ENCODE measurements at places on chromosomes 16 and 17. TPM values are rescaled to one million over a fixed set of nuclear protein-coding genes. Genes with fewer than 3 reads are reported as not detected.

The CFAP52 gene
- not detected for total RNA-seq

The HOXB7 gene
- total RNA-seq = 8.0 TPM

The OTOA gene
- 0.32 TPM for total RNA-seq

The FAM20A gene
- total RNA-seq = 29.9 TPM

The MLKL gene
- total RNA-seq = 14.4 TPM

The MYH8 gene
- not detected for total RNA-seq

The KCNJ12 gene
- 6.9 TPM for total RNA-seq

The INCA1 gene
- total RNA-seq = 1.3 TPM

The GGT6 gene
- not detected for total RNA-seq

The ATP2A1 gene
- total RNA-seq = 1.3 TPM

The ITGAD gene
- not detected for total RNA-seq

The CASKIN2 gene
- total RNA-seq = 51.1 TPM

The CACNA1H gene
- total RNA-seq = 67.3 TPM

The SARM1 gene
- 16.1 TPM for total RNA-seq

The CES5A gene
- total RNA-seq = not detected

The CHST6 gene
- total RNA-seq = 0.86 TPM

The ADAM11 gene
- total RNA-seq = 0.42 TPM

The KRTAP9-8 gene
- not detected for total RNA-seq

The SNAI3 gene
- total RNA-seq = 0.43 TPM

The BRICD5 gene
- total RNA-seq = 2.1 TPM
